ENCODE measurements at places on chromosomes 13 and 19.

DNA sequence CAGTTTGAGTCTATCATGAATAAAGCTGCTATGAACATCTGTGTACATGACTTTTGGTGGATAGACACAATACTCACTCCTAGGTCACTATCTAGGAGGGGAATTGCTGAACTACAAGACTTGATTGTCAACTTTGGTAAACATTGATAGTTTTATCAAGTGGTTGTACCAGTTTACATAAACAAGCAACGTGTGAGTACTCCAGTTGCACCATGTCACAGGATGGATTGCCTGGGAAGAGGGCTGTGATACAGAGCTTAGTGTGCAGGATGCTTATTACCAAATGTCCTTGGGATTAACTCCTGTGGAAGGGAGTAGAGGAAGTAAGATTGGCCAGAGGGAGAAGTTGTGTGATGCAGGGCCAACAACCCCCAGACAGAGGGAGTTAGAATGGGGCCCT, 37.7 kb downstream of the RAP2A start:
- no peaks in the 10 kb centered on the region for H3K4me1 ChIP-seq
- no peak overlapping the region for H3K27ac ChIP-seq
- no peaks in the 10 kb centered on the region for H3K27me3 ChIP-seq
- DNase-seq = no peak
- H3K4me3 ChIP-seq = no peak overlapping the region
- peaks cover 5% of the 10 kb centered on the region for H3K36me3 ChIP-seq

DNA sequence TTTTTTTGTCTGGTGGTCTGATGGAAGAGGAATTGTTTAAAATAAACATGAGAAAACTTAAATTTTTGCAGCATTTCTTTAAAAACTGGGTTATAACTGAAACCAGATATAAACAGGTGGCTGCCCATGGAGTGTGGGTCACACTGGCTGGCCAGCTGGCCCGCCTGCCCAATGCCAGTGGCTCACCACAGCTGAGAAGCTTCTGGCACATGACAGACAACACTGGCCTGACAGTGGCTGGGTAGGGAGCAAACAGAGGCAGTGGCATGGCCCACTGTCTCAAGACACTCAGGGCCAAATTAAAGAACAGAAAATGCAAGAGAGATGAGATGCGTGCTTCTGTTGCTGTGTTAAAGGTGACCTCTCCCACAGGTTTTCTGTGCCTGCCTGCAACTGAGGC, 3.1 kb upstream of the SLC35E1 start:
- DNase-seq = no peak
- H3K4me3 ChIP-seq = no peak overlapping the region
- H3K4me1 ChIP-seq = peaks cover 44% of the 10 kb centered on the region
- H3K36me3 ChIP-seq = no peaks in the 10 kb centered on the region
- no peak overlapping the region for H3K27ac ChIP-seq

DNA sequence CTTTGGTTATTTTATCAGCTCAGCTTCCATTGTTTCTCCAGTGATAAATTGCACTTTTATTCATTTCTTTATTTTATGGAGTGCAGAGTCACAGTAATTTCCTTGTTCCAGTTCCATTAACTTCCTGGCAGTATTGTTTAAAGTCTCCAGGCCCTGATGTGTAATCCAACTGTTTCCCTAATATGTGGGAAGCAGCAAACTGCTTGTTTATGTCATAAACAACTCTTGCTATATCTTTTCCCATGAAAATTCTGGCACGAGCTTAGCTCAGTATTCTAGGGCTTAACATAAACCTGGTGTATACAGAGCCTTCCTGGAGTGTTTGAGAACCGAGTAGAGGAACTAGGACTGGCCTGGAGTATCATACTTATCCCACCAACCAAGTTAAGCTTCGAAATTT, 83.5 kb upstream of the ARGLU1 start:
- H3K4me3 ChIP-seq = no peak overlapping the region
- H3K36me3 ChIP-seq = no peaks in the 10 kb centered on the region
- H3K27ac ChIP-seq = no peak overlapping the region
- no peaks in the 10 kb centered on the region for H3K4me1 ChIP-seq

DNA sequence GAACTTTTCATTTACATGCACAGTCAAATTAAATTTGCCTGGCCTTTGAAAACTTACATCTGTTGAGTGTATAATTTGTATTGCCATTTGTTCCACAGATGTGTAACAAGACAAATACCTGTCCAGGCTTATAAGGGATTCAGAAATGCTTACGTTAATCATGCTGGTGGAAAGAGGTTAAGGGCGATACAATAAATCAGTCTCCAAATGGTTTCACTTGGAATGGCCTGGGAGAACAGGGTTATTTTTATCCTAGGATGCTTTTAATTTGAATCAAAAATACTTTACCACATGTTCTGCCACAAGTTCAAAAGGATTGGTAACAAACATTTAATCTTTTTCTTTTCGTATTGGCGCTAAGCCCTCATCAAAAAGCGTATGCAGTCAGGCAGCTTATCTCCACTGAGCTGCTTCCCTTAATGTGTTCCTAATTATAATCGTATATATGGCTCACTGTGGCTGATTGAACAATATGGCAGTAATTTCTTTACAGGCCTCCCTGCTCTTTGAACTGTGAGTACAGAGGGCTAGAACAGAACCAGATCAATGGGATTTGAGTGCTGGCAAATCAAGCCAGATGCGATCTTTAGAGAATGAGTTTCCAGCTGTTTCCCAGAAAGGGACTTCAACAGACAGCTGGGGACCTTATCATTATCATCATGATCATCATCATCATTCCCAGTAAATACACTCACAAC, 425.7 kb downstream of the SPRY2 start:
- H3K4me3 ChIP-seq = no peak overlapping the region
- H3K27me3 ChIP-seq = no peaks in the 10 kb centered on the region

GRCh38 chr13:50370303-50370950, 355.2 kb downstream of the KCNRG start:
- peak overlapping the region; percentile 90 for H3K27ac ChIP-seq
- no peak for DNase-seq
- peaks cover 5% of the 10 kb centered on the region for H3K27me3 ChIP-seq
- peak overlapping the region; percentile 84 for H3K4me3 ChIP-seq
- H3K36me3 ChIP-seq = peaks cover 13% of the 10 kb centered on the region

DNA sequence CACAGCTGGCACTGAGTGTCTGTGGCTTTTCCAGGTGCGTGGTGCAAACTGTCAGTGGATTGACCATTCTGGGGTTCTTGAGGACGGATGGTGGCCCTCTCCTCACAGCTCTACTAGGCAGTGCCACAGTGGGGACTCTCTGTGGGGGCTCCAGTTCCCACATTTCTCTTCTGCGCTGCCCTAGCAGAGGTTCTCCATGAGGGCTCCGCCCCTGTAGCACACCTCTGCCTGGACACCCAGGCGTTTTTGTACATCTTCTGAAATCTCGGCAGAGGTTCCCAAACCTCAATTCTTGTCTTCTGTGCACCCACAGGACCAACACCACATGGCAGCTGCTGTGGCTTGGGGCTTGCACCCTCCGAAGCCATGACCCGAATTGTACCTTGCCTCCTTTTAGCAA, 9.2 kb downstream of the ZNF627 start:
- H3K4me3 ChIP-seq = no peak overlapping the region
- peaks cover 22% of the 10 kb centered on the region for H3K36me3 ChIP-seq
- H3K27me3 ChIP-seq = no peaks in the 10 kb centered on the region
- no peak overlapping the region for H3K27ac ChIP-seq
- no peak for DNase-seq

GRCh38 chr19:35015270-35015953, 14.9 kb upstream of the SCN1B start:
- no peak overlapping the region for H3K27ac ChIP-seq
- H3K4me3 ChIP-seq = no peak overlapping the region
- peaks cover 16% of the 10 kb centered on the region for H3K36me3 ChIP-seq
- DNase-seq = no peak
- no peaks in the 10 kb centered on the region for H3K27me3 ChIP-seq

DNA sequence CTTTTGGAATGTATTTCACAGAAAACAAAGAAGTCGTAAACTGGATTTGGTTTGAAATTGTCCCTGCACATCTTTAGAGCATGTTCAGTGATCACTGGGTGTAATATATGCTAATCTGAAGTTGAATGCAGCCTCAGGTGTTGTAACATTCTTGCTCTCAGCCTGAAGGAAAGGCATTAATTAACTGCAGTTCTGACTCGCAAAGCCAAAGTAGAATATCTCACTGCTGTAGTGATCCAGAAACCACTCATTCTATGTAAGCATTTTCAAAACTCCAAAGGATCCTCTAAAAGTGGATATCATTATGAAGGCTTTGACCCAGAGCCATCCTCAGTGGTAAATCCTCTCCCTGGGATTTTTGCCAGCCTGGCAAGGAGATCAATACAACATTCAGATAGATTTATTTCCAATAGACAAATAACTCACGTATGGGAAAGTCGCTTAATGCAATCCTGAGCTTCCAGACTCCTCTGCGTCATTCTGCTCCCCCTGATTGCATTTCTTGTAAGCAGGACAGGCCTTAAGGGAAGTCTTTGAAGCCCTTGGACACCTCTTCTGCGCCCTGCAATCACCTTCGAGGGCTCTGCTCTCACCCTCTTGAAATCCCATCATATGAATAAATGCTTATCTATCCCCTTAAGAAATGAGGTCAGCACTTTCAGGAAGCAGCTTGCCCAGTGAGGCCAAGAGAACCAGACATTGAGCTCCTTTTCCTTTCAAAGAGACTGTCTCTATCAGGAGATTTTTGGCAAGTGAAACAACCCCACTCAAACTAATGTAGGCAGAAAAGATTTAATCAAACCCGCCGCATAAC, 301.7 kb upstream of the NBEA start:
- no peaks in the 10 kb centered on the region for H3K27me3 ChIP-seq
- no peak overlapping the region for H3K27ac ChIP-seq
- no peaks in the 10 kb centered on the region for H3K36me3 ChIP-seq
- H3K4me3 ChIP-seq = no peak overlapping the region
- DNase-seq = no peak

GRCh38 chr13:106348075-106348840, 187.2 kb downstream of the EFNB2 start:
- no peaks in the 10 kb centered on the region for H3K36me3 ChIP-seq
- DNase-seq = no peak
- no peaks in the 10 kb centered on the region for H3K4me1 ChIP-seq
- H3K4me3 ChIP-seq = no peak overlapping the region
- peaks cover 6% of the 10 kb centered on the region for H3K27me3 ChIP-seq

- H3K27me3 ChIP-seq = peaks cover 8% of the 10 kb centered on the region
- no peak for DNase-seq
- no peak overlapping the region for H3K4me3 ChIP-seq
- no peak overlapping the region for H3K27ac ChIP-seq
- no peaks in the 10 kb centered on the region for H3K4me1 ChIP-seq
These were observed 99.4 kb downstream of the WASF3 start for GRCh38 chr13:26656919-26657318.

- DNase-seq = no peak
- no peak overlapping the region for H3K27ac ChIP-seq
- no peak overlapping the region for H3K4me3 ChIP-seq
- H3K36me3 ChIP-seq = peaks cover 52% of the 10 kb centered on the region
- no peaks in the 10 kb centered on the region for H3K4me1 ChIP-seq
These were observed 26.7 kb downstream of the ZNF850 start for GRCh38 chr19:36745870-36746269.

GRCh38 chr19:51367255-51367564, 1.0 kb upstream of the ETFB start:
- peaks cover 59% of the 10 kb centered on the region for H3K4me1 ChIP-seq
- H3K36me3 ChIP-seq = peaks cover 17% of the 10 kb centered on the region
- no peaks in the 10 kb centered on the region for H3K27me3 ChIP-seq
- peak overlapping the region; percentile 93 for H3K27ac ChIP-seq

DNA sequence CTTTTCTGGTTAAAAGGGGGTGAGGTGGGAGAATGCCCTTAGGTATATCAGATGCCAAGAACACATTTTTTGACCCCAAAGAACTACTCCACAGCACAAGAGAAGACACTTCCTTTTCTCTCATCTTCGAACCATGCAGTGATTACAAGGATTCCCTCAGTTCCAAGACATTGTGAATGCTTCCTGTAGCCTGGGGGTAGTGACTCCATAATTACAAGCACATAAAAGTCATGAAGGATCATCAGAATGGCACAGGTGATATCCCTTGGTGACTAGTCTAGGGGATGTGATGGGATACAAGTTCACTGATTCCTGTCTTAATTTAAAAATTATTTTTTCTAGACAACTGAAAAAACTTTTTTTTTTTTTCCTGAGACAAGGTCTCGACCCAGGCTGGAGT, 78.0 kb downstream of the ZC3H13 start:
- H3K4me1 ChIP-seq = no peaks in the 10 kb centered on the region
- H3K27me3 ChIP-seq = no peaks in the 10 kb centered on the region
- H3K27ac ChIP-seq = no peak overlapping the region
- H3K36me3 ChIP-seq = peaks cover 19% of the 10 kb centered on the region
- no peak for DNase-seq

DNA sequence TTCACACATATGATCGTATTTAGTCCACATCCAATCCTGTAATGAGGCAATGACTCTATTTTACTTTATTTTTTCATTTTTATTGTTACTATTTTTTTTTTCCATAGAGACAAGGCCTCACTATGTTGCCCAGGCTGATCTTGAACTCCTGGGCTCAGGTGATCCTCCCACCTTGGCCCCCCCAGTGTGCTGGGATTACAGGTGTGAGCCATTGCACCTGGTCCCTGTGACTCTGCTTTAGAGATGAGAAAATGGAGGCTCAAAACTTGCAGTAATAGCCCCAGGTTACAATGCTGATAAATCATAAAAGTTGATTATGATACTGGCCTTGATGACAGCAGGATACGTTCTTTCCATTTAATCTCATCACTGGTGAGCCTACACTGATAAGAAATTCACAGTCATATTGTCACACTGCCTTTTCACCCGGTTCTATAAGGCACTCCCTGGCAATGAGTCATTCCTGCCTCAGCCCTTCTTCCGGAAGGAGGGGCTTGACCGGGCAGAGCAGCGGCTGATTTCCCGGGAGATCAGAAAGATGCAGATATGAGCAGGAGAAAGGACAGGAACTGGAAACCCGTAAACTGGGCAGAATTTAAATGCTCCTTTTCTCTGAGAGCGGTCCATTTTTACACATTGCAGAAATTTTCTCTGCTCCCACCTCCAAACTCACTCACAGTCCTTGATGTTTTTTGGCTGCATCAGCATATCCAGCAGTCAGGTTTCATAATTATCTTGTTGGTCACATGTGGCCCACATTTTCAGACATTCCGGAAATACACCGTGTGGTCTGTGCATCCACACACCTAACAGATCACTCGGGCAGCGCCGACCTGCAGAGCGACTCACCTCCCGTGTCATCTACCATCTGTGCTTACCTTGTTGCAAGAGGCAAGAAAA, 616.4 kb downstream of the EFNB2 start:
- H3K4me3 ChIP-seq = no peak overlapping the region
- no peaks in the 10 kb centered on the region for H3K36me3 ChIP-seq
- H3K27ac ChIP-seq = no peak overlapping the region
- H3K4me1 ChIP-seq = no peaks in the 10 kb centered on the region
- no peaks in the 10 kb centered on the region for H3K27me3 ChIP-seq

DNA sequence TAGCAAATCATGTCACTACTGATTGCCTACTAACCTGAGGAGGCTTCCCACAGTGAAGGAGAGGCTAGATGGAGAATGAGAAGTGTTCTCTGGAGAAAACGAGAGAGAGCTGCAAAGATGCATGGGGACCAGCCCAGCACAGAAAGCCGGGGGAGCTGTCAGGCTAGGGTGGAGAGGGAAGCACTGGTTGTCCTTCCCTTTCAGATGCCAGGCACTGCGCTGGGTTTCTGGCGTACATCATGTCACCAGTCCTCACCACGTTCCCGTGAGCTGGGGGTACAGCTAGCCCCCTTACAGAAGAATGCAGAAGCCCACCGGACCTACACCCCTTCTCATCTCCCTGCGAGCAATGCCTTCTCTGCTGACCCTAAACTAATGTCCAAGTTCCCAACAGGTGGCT, 86.0 kb downstream of the STK24 start:
- H3K4me1 ChIP-seq = peaks cover 43% of the 10 kb centered on the region
- H3K4me3 ChIP-seq = no peak overlapping the region
- no peak overlapping the region for H3K27ac ChIP-seq
- H3K36me3 ChIP-seq = no peaks in the 10 kb centered on the region
- no peaks in the 10 kb centered on the region for H3K27me3 ChIP-seq

All from natural killer cell treated with Interleukin-12 subunit alpha and Interleukin-12 subunit beta and Interleukin-15 and Interleukin-18, amount 100 ng/mL, for 72 hours (primary cell).